Renal cortical epithelial cell (primary cell): ENCODE measurements at places on chromosomes 7 and 10. TPM values are rescaled to one million over a fixed set of nuclear protein-coding genes. Genes with fewer than 3 reads are reported as not detected.

The APBB1IP gene
- total RNA-seq, result 4.2 and 23.8 TPM in 2 replicates

The SLC26A5 gene
- total RNA-seq, result not detected in 2 replicates

The CC2D2B gene
- 0.30 and 0.69 TPM in 2 replicates for total RNA-seq

The RET gene
- total RNA-seq, result under 0.01 and 0.45 TPM in 2 replicates

The PRF1 gene
- total RNA-seq, result not detected in 2 replicates

GRCh38 chr10:93871671-93872204, 22.0 kb upstream of the SLC35G1 start:
- no peak for DNase-seq

DNA sequence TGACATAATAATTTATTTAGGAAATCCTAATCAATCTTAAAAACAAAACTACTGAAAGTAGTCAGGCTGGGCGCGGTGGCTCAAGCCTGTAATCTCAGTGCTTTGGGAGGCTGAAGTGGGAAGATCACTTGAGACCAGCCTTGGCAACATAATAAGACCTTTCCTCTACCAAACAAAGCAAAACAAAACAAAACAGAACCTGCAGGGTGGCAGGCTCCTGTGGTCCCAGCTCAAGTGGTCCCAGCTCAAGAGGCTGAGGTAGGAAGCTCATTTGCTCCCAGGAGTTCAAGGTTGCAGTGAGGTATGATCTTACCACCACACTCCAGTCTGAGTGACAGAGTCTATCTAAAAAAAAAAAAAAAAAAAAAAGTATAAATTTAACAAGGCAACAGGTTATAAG, 748.0 kb downstream of the CNTNAP2 start:
- DNase-seq, result no peak

GRCh38 chr7:80037689-80038088, 96.9 kb upstream of the GNAI1 start:
- no peak for DNase-seq

DNA sequence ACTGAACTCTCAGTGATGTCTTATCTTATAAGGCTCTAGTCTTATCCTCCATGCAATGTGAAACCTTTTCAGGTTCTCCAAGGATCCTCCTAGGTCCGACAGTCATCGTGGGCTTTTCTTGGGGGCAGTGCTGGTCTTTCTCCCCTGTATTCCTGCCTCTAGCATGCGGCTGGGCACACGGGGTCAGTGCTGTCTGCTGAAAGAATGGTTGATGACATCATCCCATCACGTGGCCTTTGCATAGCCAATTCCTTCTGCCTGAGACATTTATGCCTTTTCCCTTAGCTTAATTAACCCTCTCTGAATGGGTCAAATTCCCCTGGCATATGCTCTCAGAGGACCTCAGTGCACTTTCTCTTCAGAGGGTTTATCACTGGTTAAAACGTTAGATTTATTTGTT, 27.0 kb upstream of the KCNK18 start:
- DNase-seq, result peak; percentile 18
